ENCODE measurements at places on chromosomes 4 and X.

DNA sequence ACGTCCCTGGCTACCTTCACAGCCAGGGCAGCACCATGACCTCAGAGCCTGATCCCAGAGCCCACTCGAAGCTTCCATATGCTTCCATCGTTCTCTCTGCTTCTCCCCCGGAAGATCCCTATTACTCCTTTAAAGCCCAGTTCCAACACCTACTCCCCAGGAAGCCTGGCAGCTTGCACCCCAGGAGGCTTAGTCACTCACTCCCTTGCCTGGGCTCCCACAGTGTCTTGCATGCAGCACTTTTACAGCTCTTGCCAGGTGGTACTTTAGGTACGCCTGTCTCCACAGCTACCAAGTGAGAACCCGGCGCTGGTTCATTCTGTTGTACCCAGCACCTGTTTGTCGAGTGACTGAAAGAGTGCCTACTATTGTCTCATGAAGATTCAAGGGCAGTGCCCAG is 24.5 kb upstream of the MAMLD1 start:
- no peak for DNase-seq

DNA sequence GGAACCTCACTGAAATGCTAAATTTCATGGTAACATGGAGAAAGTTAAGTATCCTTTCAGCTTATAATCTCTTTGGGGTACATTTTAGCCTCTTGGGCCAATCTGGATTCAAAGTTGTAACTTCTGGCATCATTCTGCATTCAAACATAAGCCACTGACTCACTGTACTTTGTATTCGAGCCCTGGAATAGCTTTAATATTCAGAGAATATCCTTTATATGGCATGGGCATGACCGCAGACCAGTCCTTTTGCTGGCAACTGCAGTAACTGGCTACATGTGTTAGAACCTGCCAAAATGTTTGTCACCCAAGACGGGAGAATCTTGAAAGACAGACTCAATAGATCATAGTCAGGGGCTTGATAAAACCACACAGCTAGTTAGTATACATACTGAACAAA is 3.3 kb downstream of the GASK1B start:
- no peak for DNase-seq

DNA sequence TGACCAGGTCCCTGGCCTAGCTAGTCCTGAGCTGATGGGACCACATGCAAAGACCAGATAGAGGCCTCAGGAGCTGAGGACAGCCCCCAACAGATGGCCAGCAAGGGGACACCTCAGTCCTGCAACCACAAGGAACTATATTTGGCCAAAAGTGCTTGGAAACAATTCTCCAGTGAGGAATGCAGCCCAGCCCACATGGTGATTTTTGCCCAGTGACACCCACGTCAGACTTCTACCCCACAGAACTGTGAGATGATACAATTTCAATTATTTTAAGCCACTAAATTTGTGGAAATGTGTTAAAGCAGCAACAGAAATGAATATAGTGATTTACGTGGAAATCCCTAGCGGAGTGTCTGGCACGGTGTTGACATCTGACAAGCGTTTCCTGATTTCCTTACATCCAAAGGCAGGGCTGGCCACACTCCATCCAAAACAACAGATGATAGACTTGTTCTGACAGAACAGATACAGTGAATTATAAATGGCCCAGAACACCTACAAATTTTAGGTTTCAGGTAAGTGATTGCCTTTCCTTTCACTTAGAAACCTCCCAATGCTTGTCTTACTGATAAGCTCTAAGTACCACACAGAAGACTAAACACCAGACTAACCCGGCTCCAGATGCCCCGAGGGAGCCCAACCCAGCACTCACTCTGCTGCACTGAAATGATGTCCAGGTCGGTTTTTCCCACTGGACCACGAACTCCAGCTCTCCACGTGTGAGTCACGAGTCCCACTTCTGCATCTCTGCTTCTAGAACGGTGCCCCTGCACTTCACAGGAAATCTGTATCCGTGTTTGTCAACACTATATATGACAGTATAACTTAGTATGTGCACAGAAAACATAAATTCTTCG is 5.8 kb downstream of the AFAP1 start:
- no peak for DNase-seq

DNA sequence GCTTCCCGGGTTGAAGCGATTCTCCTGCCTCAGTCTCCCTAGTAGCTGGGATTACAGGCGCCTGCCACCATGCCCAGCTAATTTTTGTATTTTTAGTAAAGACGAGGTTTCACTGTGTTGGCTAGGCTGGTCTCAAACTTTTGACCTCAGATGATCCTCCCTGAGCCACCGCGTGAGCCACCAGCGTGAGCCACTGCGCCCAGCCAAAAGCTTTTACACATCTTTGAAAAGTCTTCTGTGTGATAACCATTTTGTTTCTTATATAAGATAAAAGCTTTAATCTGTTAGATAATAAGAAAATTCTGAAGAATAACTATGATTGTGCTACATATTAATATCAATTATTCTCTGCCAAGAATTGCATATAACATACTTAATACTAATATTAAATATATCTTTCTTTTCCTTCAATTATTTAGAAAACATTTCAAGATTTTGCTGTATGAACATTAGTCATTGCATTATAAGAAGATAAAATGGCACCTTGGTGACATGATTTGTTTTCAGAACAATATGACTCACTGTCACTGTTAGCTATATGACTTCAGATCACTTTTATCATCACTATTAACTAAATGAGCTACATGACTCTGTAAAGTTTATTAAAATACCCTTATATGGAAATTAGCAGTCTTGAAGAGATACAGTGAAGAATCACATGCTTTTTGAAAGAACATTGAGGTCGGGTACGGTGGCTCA is 33.4 kb downstream of the RUFY3 start:
- DNase-seq: no peak

- DNase-seq: no peak
These were observed 7.5 kb downstream of the ASB5 start for GRCh38 chr4:176261481-176261880.

DNA sequence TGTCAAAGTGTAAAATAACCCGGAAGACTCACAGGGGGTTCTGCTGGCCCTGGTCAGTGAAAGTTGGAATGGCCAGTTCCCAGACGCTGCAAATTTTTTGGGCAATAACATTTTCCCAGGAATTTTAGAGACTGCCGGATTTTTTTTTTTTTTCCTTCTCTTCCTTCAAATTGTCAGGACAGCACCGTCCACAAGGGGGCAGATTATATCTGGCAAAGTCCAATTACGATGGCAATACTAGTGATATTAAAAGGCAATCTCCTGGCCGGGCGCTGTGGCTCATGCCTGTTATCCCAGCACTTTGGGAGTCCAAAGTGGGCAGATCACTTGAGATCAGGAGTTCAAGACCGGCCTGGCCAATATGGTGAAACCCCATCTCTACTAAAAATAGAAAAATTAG is 20.5 kb downstream of the SLC25A5 start:
- DNase-seq: peak; percentile 38

DNA sequence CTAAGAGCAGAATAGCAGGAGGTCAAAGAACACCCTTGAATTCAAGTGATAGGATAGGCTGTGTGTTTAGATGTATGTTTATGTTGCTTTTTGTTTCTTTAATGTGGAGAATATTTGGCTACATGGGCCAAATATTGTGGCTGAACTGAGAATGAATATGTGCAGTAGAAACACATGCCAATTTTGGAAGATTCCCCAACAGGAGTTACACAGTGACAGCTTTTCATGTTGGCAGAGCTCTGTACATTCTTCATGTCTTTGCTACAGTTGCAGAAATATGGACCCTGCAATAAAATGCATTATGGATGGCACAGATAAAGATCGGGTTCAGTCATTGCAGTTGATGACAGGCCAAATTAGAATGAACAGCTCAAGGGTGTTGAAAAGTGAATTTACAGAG is 82.8 kb upstream of the SLC4A4 start:
- no peak for DNase-seq

DNA sequence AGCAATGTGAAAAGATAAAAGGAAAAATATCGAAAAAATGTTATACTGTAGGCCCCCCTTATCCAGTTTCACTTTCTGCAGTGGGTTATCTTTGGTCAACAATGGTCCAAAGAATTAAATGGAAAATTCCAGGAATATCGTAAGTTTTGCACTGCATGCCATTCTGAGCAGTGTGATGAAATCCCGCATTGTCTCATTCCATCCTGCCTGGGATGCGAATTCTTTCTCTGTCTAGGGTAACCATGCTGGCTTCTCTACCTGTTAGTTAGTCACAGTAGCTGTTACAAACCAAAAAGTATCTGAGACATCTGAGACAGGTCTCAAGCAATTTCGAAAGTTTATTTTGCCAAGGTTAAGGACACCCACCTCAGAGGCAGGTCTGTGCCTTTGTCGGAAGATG is 170.3 kb downstream of the COX18 start:
- no peak for DNase-seq

DNA sequence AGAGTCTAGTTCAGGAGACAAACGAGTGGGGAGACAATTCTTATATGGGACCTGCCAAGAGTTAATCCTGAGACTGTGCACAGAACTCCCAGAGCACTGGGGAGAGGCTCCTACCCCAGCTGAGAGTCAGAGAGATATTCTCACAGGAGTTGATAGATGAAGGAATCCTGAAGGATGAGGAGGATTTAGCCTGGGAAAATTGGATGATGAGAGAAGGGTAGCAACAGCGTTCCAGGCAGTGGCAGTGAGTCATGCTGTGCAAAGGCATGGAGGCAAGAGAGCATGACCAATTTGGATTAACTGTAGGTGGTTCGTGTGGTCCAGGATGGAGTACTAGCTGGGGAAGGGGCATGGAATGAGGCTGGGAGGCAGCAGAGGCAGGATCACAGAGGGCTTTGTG is 318.6 kb downstream of the LDB2 start:
- peak; percentile 23 for DNase-seq

DNA sequence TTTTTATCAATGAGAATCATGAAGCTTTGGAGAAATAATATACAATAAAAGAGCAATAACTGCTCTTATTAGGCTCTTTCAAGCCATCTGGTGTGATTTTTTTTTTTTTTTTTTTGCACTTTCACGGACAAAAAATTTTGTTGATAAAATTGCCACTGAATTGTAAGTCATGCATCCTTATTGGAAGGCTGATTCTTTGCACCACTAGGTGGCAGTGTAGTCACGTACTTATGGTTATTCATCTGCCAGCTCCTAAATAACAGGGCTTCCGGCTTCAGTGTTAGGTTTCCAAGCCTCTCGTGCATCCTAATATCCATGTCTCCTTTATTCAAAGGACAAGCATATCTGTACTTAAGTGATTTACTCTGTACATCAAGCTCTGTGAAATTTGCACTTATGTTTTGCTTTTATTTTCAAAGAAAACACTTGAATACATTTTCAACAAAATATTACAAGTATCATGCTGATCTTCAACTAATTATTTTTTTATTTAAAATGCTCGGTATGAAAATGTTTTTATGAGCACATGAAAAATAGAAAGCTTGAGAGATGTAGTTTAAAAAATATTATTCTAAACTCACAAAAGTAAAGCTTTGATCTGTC is 1578.3 kb upstream of the TENM3 start:
- peak; percentile 73 for DNase-seq

- DNase-seq: no peak
These were observed 1431.6 kb upstream of the TENM3 start for GRCh38 chr4:180811556-180811955.

GRCh38 chrX:79366873-79367749 is at the start of gene ITM2A:
Gene ITM2A, minus strand, starts transcription at chrX:79367334. Its CDS starts 119 bp downstream, at chrX:79367215.
- DNase-seq: no peak

GRCh38 chr4:84263415-84263814 is 235.7 kb downstream of the NKX6-1 start:
- DNase-seq: no peak

GRCh38 chrX:40996886-40997530 is 88.2 kb upstream of the USP9X start:
- DNase-seq: peak; percentile 53

- no peak for DNase-seq
These were observed 166.4 kb upstream of the FAT1 start for GRCh38 chr4:186889876-186890643.

DNA sequence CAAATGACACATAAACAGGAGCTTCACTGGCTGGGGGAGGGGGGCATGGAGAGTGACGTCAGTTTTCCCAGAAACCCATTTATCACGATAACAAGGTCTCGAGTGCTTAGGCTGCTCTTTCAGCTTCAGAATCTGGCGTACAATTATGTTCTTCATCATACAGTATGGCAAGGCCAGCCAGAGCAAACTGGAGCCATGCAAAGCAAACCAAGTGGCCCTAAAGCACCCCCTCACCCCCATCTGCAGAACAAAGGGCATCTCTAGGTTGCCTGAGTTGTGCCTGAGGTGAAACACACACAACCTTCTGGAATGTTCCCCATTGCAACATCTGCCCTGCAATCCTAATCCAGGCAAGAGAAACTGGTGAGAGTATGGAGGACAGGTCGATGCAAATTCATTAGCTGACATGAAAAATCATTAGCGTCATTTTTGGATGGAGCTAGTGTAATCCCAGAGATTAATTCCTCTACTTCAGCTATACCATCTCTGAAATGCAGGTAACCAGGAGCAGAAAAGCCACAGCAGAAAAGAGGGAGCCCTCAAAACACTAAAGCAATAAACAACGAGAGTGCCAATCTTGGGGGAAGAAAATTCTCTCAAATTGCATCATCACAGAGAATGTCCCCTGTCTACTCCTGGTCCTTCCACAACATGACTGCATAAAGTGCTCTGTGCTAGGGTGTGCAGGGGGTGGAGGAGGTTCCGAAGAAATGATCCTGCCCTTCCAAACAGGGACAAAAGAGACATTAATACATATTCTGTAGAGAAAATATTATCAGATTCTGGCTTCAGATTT is 1.8 kb downstream of the SEPTIN6 start:
- DNase-seq: no peak

DNA sequence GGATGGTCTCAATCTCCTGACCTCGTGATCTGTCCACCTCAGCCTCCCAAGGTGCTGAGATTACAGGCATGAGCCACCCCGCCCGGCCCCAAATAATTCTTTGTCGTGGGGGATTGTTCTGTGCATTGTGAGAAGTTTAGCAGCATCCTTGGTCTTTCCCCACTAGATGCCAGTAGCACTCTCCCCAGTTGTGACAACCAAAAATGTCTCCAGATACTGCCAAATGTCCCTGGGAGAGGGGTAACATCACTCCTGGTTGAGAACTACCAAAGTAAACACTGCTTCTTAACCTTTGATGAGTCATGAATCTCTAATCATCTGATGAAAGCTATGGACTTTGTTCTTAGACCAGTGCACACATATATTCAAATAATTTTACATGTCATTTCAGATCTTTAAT is 90.7 kb upstream of the BRS3 start:
- DNase-seq: peak; percentile 23

GRCh38 chr4:24067367-24068193 is 177.7 kb upstream of the PPARGC1A start:
- peak; percentile 94 for DNase-seq

DNA sequence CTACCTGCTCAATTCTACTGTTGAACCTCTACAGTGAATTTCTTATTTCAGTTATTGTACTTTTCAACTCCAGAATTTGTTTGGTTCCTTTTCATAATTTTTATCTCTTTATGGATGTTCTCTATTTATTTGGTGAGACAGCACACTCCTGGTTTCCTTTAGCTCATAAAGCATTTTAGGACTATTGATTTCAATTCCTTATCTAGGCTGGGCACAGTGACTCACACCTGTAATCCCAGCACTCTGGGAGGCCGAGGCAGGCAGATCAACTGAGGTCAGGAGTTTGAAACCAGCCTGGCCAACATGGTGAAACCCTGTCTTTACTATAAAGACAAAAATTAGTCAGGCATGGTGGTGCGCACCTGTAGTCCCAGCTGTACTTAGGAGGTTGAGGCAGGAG is 57.7 kb downstream of the THOC2 start:
- no peak for DNase-seq

- peak; percentile 84 for DNase-seq
These were observed 7.8 kb upstream of the SH3TC1 start for GRCh38 chr4:8191136-8191747.

- DNase-seq: no peak
These were observed 56.1 kb upstream of the BRS3 start for GRCh38 chrX:136431625-136432024.
